ENCODE measurements at places on chromosomes 5 and 9. TPM values are rescaled to one million over a fixed set of nuclear protein-coding genes. Genes with fewer than 3 reads are reported as not detected.

DNA sequence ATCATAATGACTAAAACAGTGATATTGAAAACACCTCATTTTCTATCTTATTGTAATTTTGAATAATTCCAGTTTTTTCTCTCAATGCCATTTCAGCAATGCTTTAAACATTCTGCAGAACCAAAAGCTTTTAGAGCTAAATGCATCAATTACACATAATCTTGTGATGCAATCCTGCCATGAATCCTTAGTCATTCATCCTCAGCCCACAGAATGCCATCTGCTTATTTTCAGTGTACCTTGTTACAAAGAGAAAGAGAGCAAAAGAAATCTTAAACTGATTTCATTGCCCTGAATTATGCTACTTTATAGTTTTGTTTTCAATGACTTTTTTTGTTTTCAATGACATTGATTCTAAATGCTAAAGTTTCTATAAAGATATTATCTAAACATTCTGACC, 1234.8 kb upstream of the C9orf72 start:
- DNase-seq, result peak; percentile 17

GRCh38 chr9:133951265-133951664, 40.9 kb downstream of the VAV2 start:
- no peak for DNase-seq

- no peak for DNase-seq
These were observed 104.0 kb upstream of the SSBP2 start for GRCh38 chr5:81854915-81855314.

DNA sequence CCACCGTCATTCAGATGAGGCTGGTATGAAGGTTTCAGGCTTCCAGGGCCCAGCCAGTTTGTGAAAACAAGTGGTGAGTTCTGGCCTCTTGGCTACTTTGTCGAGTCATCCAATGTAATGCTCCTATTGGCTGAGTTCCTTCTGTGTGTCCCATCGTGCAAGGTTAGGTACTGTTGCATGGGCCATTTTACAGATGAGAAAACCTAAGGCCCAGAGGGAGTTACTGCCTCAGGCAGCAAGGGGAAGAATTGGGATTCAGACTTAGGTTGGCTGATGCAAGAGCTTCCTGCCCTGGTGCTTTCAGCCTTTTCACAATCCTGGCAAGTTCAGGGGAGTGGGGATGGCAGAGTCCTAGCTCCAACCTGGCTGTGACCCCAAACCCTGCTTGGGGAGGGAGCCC, 17.4 kb upstream of the PITX1 start:
- no peak for DNase-seq

- DNase-seq, result no peak
These were observed 248.0 kb downstream of the ADAMTSL1 start for GRCh38 chr9:18721995-18722310.

GRCh38 chr9:136521537-136521936, 24.3 kb downstream of the NOTCH1 start:
- no peak for DNase-seq

DNA sequence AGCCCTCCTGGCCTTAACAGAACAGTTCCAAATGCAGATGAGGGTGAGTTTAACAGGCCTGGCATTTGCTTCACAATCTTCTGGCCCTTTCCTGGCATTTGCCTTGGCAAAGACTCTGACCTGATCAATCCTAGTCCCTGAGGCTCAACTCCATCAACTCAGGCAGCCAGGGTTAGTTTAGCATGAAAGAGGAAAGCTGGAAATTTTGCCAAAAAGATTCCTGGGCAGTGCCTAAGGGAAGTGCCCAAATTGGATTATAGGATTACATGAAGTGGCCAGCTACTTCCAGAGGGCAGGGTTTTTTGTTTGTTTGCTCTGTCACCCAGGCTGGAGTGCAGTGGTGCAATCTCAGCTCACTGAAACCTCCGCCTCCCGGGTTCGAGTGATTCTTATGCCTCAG, 36.8 kb downstream of the PCDHAC2 start:
- DNase-seq, result no peak

DNA sequence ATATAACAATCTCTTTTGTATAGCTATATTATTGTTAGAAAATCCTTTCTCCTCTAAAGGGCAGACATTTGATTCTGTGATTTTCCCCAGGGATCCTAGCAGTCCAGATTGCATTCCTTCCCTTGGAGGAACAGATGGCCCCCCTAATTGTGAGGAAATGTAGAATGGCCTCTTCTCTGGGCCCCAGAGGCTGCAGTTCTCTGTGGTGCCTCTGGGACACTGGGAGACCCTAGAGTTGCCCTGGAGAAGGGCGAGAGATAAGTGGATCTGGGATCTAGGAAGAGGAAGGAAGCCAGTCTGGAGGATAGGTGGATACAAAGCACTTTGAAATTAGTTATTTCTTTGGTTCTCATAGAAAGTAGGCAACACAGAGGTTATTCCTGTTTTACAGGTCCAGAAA, 1.9 kb upstream of the HINT2 start:
- DNase-seq, result peak; percentile 32

GRCh38 chr5:38189081-38189504, 69.3 kb upstream of the EGFLAM start:
- DNase-seq, result no peak

GRCh38 chr5:178223828-178224335, 8.7 kb downstream of the PHYKPL start:
- DNase-seq, result no peak

DNA sequence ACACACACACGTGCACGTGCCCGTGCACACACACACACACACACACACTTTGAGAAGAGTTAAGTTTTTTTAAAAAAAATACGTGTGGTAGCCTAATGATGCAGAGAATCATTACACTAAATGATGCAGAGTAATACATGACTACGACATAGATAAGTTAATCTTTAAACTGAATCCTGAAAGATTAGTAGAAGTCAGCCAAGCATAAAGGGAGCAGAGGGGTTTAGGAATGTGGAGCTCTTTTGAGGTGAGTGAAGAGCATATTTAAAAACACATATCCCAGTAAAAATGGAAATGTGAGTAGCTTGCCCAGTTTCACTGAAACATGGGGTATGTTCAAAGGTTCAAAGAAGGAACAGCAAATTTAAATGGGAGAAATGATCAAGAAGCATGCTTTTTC, 61.3 kb upstream of the TYRP1 start:
- no peak for DNase-seq

- DNase-seq, result peak; percentile 46
These were observed 925 bp downstream of the ABHD17B start for GRCh38 chr9:71909887-71910649.

DNA sequence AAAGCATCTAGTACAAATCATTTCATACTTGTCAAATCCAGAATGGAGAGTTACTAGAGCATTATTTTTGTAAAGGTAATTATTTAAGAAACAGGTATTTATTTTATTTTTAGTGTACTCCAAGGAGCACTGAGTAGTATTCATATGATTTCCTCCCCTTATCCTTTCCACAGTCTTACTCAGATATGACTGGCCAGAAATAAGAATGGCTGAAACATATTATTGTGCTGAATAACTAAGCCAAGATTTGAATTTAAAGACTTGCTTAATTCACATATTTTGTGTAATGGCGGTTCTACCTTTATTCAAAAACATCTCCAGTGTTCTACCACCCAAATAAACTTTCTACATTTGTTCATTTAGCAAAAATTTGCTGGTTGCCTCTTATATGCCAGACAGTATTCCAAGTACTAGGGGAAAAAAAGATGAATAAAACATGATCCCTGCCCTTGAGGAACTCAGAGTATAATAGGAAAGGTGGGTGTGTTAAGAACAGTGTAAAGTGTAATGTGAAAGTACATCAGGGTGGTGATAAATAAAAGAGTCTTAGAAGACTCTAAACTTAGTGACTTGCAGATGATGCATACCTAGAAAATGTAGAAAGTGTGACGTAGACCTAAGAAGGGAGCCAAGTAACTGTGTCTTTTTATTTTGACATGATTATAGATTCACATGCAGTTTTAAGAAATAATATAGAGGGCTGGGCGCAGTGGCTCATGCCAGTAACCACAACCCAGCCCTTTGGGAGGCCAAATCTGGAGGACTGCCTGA, 110.4 kb upstream of the GRHPR start:
- DNase-seq, result no peak

DNA sequence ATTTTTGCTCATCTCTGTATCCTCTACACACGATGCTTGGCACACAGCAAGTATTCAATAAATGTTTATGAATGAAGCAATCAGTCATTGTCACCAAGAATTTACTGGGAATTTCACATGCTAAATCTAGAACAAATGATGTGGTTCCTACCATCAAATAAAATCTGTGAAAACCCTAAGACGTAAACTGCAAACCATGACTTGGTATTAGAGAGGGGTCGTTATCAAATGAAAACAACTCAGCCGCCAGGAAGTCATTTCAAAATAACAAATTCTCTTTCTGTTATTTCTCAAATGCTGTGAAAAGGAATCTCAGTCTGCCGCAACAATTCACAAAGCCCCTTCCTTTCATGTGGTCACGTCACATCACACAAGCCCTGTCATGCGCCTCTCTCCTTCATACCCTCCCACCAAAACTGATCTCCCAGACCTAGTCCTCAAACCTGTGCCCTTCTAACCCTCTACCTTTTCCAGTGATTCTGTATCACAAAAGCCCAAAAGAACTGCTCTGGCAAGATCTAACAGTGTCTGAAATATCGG, 173.6 kb downstream of the DEPDC1B start:
- no peak for DNase-seq

- peak; percentile 98 for DNase-seq
These were observed 193.6 kb downstream of the HSPA4 start for GRCh38 chr5:133245191-133246052.

DNA sequence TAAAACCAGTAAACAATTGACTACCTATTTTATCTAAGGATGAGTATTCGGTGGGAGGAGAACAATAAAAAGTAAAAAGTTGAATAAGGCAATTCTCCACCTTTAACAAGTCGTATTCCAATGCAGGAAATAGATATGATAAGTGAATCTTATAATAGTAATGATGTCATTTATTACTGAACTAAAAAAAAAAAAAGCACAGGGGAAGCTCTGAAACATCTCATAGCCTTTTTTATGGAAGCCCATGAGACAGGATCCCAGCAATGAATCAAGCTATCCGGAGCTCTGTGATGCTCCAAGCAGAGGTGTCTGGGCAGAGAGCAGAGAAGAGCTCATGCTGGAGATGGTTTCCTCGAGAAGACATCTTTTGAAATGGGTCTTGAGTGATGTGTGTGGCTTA, 376.0 kb downstream of the ICE1 start:
- DNase-seq, result no peak

GRCh38 chr9:77802064-77802463, 153.9 kb upstream of the GNA14 start:
- no peak for DNase-seq

DNA sequence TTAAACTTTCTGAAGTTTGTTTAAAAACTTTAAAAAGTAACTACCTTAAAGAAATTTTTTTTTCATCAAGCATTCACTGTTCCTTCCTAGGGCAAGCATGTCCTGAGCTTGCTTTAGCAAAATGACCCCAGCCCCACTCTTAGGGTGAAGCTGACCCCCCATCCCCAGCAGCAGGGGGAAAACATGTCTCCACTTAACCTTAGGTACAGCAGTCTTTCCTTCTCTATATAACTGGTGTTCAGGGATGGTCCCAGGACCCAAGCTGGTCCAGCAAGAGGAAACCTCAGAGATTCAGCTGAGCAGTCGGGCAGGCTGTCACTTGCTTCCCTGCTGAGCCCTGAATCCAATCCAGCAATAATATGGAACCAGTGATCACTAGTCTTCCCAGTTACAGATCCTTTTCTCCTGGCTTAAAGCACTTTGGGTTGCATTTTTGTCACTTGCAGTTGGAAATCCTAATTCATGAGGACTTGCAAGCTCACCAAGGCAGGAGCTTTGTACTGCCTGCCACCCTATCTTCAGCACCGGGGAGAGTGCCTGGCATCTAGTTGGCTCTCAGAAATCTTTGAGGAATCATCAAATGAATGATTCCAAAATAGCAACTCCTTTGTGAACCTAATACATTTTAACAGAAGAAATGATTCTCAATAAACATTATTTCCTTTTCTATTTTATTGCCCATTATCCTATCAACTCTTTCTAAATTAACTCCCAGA, 91.2 kb downstream of the FSTL4 start:
- DNase-seq, result no peak

GRCh38 chr5:136043968-136044610, 15.3 kb downstream of the TGFBI start:
- no peak for DNase-seq

- DNase-seq, result no peak
These were observed 3.1 kb upstream of the RABL6 start for GRCh38 chr9:136804509-136805206.

GRCh38 chr5:3007577-3007976, 256.1 kb upstream of the IRX2 start:
- DNase-seq, result no peak

GRCh38 chr5:107147589-107147988, 523.1 kb downstream of the EFNA5 start:
- no peak for DNase-seq

- DNase-seq, result no peak
These were observed 5.8 kb upstream of the FCN1 start for GRCh38 chr9:134923466-134923865.

DNA sequence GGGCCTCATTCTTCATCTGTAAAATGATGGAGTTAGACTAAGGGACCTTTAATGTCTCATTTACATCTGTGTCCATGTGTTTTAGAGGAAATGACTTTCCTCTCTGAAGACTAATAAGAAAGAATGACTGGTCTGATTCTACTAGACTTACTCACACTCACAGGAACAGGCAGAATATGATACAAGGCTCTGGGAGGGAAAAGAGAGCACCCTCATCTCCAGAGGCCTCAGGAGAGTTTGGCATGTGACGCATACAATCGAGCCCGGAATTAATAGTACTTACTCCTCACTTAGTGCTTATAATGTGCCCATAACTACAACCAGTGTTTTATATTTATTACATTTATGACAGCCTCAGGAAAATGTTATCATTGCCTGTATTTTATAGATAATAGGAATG, 608.7 kb downstream of the KCTD16 start:
- no peak for DNase-seq

DNA sequence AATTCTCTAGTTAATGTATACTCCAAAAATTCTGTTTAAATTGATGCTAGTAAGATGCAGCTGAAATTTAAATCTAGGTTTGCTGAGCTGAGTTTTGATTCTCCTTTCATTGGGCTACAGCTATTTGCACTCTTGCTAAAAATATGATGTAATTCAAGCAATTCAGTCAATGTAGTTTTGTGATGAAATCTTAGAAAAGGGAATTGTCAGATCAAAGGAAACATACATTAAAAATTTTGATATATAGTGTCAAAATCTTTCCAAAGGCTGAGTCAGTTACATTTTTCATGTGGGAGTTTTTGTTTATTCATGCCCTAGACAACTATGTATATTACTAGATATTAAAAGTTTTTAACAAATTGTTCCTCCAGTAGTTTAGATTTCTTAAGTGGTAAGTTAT, 334.9 kb upstream of the DAB2 start:
- no peak for DNase-seq

GRCh38 chr9:16484180-16484579, 386.3 kb downstream of the BNC2 start:
- DNase-seq, result no peak

PCDHGB3 gene
- 0.16 TPM for polyA plus RNA-seq

SAXO1 gene
- polyA plus RNA-seq, result not detected

HSD17B4 gene
- polyA plus RNA-seq, result 105 TPM

CXCL14 gene
- polyA plus RNA-seq, result 0.15 TPM

RAB14 gene
- polyA plus RNA-seq, result 38.8 TPM

ZNF879 gene
- polyA plus RNA-seq, result 1.2 TPM

GARIN3 gene
- not detected for polyA plus RNA-seq

PCDHGA8 gene
- polyA plus RNA-seq, result 0.04 TPM

EHMT1 gene
- polyA plus RNA-seq, result 52.9 TPM

FAM153A gene
- polyA plus RNA-seq, result not detected

PCDHA5 gene
- polyA plus RNA-seq, result 0.78 TPM

GPR151 gene
- polyA plus RNA-seq, result not detected

ACTBL2 gene
- 0.11 TPM for polyA plus RNA-seq

UGT3A2 gene
- not detected for polyA plus RNA-seq

GRM6 gene
- polyA plus RNA-seq, result not detected

EPB41L4B gene
- 8.0 TPM for polyA plus RNA-seq

Data from A549 (cell line).